ENCODE measurements at places on chromosomes 2 and 18.

DNA sequence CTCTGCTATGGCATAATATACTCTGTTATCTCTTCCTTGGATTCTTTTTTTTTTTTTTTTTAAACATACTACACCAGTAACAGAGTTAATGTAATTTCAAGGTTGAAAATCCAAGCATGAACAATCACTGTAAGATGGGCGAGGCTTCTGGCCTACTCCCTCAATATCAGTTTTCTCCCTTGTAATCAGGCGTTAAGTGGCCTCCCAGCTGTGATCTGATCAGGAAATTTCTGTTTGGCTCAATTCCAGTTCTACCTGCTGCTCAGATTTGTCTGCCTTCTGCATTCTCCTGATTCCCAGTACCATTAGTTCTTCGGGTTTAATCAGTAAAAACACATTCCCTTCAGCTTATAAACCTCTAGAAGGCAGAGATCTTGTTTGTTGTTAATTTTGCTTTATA is 18.6 kb downstream of the PRKD3 start:
- no peak for DNase-seq

GRCh38 chr2:151085181-151085611 is 176.5 kb downstream of the RBM43 start:
- no peak for DNase-seq

- DNase-seq, result no peak
Observed at GRCh38 chr2:215436705-215437565, 1.1 kb upstream of the FN1 start.

DNA sequence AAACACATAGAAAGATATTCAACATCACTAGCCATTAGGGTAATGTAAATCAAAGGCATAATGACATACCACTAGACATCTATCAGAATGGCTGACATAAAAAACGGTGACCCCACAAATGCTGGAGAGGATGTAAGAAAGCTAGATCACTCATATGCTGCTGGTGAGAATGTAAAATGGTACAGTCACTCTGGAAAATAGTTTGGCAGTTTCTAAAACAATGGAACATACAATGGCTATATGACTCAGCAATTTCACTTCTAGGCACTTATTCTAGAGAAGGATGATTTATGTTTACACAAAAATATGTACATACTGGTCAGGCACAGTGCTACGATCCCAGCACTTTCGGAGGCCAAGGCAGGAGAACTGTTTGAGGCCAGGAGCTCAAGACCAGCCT is 87.3 kb downstream of the COLEC12 start:
- DNase-seq, result no peak

GRCh38 chr2:31415421-31415820 is 879 bp upstream of the XDH start:
- DNase-seq, result no peak

DNA sequence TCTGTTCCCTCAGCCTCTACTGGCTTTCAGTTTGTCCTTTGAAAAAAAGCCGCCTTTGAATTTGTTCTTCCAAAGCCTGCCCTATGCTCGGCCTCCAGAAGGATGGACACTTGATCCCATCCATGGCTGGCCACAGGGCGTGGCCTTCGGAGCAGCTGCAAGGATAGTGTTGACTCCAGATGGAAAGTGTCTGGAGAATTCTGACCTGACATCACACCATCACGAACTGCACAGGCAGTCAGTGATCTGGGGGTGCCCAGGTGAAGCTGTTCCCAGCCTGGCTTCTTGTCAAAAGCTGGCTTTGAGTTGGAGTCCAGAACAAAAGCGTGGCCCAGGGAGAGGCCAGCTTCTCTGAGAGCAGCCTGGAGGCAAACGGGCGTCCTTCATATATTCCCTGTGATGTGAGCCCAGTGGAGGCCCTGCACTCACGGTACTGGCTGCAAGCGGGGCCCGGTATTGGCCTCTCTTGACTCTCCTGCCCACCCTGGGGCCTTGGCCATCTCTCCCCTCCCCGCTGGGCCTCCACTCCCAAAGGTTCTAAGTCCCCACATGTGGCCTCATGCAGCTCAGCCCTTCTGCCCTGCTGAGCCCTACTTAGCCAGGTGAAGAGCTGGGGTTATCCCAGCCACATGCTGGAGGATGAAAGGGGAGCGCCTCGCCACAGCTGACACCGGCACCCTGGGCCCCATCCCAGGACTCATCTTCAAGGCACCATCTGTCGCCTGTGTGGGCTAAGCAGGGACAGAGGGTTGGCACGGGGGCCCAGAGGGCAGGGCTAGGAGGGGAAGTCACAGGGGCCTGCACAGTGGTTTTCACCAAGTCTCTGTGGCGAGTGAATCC is 20.4 kb upstream of the ATOH8 start:
- no peak for DNase-seq

GRCh38 chr2:55033076-55033742 is 17.0 kb downstream of the RTN4 start:
- DNase-seq, result no peak

GRCh38 chr2:131034122-131035051 is 58.9 kb downstream of the FAM168B start:
- DNase-seq, result no peak

DNA sequence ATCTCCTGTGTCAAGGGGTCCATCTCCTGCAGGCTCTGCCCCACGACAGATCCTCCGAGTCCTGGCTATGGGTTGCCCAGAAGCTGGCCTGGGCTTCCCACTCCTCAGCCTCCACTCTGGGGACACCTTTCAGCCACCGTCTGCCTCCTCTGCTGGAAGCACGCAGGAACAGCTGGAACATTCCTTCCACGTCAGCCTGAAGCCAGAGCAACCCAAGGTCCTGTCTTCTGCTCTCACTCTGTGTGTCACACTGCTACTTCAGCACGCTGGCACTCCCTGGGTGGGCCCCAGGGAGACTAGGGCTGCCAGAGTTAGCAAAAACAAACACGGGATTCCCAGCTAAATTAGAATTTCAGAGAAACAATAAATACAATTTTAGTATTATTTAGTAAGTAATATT is 148.8 kb downstream of the HRH4 start:
- DNase-seq, result no peak

DNA sequence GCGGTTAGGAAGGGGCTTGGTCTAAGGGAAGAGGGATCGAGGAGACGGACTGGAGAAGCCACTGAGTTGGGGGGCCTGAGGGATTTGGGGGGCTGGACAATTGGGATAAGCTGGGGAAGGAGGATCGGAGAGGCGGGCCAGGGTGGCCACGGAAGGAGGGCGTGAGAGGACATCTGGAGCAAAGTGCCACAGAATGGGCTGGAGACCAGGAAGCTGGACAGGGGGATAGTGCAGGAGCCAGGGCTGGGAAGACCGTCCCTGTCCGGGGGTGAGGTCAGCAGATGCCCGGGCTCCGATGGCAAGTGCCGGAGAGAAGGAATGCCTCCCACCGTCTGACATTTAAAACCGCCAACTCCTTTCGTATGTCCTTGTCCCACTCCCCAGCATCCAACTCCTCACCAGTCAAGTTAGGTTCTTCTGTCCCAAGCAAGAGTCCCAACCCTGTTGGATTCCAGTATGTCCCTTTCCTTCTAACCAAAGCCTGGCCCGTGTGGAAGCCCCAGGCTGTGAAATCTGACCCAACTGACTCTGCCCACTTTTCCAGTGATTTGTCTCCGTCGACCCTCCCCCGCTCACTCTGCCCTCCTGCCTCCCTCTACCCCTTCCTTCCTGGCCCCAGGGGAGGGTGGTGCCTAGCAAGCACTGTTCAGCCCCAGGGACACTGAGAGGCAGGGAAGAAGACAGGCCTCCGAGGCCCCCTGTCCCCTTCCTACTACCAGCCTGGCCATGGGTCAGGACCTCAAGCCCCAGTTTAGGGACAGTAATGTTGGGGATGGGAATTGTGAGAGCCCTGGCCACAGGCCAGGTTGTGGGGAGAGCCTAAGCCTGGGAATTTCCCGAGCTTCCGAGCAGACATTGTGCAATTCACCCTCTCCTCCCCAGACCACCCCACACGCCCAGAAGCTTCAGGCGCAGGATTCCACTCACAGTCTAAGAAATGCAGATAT is 31.5 kb upstream of the TMBIM1 start:
- DNase-seq, result no peak

GRCh38 chr18:57434536-57435494 is at the start of gene ONECUT2:
ONECUT2 (plus strand) TSS chr18:57435374; CDS start chr18:57435717, 343 bp downstream.
- peak; percentile 92 for DNase-seq

- DNase-seq, result no peak
Observed at GRCh38 chr18:48855422-48856377, 95.1 kb downstream of the SMAD7 start.

DNA sequence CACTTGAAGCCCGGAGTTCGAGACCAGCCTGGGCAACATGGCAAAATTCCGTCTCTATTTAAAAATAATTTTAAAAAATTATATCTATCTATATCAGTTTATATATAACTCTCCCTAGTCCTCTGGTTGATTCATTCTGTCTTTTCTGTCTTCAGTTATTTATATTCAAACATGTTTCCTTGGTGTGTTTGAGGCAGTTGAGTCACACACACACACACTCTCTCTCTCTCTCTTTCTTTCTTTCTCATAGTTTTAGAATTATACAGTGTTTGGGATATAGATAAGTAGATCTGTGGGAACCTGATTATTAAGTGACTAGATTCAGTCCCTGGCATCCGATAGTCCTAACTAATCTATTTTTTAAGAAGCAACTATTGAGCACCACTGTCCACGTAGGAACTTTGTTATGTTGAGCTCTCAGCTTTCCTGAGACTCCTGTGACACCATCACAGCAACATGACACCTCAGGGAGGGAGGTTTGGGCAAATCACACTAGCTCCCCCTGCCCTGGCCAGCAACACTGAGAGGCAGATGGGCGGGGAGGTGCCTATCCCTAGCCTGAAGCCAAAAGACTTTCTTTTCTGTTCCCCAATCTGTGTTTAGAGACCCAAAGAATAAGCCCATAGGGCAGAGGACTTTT is 482.7 kb downstream of the DLGAP1 start:
- no peak for DNase-seq

- DNase-seq, result no peak
Observed at GRCh38 chr2:46335391-46336282, 38.4 kb downstream of the EPAS1 start.

DNA sequence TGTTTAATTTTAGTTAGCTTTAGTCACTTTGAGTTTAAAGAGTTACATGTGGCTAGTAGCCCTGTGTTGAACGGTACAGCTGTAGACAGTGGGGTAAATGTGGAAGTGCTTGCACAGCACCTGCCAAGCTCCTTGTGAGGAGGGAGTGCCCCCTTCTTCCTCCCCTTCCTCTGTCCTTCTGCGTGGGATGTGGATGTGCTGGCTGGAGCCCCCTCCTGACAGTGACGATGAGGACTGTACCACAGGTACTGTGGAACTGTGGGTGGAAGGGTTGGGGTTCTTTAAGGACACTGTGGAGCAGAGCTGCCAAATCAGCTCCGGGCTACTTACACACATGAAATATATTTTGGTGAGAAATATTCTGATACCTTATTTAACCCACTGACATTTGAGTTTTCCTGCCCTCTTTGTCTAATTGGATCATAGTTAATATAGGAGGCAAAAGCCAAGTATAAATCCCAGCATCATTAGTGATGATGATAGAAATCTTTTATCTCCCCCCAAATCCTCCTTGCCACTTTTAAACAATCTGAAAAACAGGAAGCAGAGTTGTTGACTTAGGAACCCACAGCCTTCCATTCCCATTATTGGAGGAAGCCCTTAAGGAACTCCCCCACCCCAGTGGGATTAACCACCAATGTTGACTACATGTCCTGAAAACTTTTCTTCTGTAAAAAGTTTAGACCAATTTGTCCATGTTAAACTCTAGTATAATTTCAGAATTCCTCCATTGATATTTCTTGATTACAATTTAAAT is 181.3 kb downstream of the PTPRM start:
- no peak for DNase-seq

DNA sequence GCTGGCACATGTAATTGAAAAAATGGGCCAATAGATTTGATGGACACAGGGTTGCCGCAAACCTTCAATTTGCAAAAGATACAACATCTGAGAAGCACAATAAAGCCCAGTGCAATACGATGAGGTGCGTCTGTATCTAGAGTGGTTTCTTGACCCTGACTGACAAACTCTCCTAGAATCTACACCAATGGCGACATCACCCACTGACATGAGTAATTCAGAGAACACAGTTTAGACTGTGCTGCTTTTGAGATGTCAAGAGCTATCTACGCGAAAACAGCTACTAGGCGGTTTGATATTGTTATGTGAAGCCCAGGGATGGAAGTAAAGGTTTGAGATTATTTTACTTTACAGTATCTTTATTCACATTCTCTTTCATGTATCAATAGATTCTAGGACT is 104.9 kb downstream of the EIPR1 start:
- DNase-seq, result no peak

GRCh38 chr2:23206650-23207049 is 178.3 kb upstream of the KLHL29 start:
- DNase-seq, result no peak

GRCh38 chr2:183185534-183185933 is 61.3 kb downstream of the NUP35 start:
- no peak for DNase-seq

DNA sequence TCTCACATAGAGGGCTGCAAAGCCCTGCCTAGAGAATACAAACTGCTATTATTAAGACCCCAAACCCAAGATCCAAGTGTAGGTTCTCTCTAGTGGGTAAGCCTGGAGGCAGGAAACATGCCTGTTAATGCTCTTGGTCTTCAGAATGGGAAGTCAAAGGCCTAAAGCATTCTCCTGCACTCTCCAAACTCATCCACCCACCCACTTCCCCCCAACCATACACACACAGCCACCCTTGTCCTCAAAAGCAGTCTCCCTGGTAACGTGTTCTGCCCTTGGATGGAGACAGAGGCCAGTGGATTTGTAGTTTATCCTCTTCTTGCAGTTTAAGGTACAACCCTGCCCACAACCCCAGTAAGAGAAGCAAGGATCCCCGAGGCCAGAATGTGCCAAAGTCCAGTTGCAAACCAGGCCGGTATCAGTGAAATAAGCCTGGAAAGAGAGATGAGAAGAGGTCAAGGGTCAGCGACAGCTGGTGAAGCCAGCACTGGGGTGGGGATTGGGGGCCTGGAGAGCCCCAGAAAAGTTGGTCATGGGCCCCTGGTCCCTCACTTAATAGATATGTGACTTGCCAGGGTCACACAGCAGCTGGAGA is 23.0 kb downstream of the TMEM247 start:
- no peak for DNase-seq

- DNase-seq, result no peak
Observed at GRCh38 chr18:64693766-64694165, 544.9 kb upstream of the LINC00305 start.

Measured in NCI-H1048 (cell line).